Breast epithelium (tissue), 4 donors: ENCODE measurements at places on chromosomes 16 and 17. TPM values are rescaled to one million over a fixed set of nuclear protein-coding genes. Genes with fewer than 3 reads are reported as not detected.

The PRDM7 gene
- not detected for total RNA-seq

The KRTAP2-2 gene
- total RNA-seq, result not detected

The KRT24 gene
- not detected for total RNA-seq

The CCL17 gene
- total RNA-seq, result not detected

The VPS4A gene
- total RNA-seq, result 31.3 TPM

The KRT28 gene
- not detected for total RNA-seq

The SNRNP25 gene
- 17.9 TPM for total RNA-seq

The VPS35 gene
- 66.9 TPM for total RNA-seq

The NARF gene
- total RNA-seq, result 59.5 TPM

The TNFRSF13B gene
- total RNA-seq, result 2.9 TPM

The ZNF668 gene
- total RNA-seq, result 8.8 TPM

The IGF2BP1 gene
- total RNA-seq, result not detected

The SPATA32 gene
- total RNA-seq, result not detected

GRCh38 chr16:81651758-81652718 is 127.1 kb upstream of the PLCG2 start:
- no peak overlapping the region for H3K27ac ChIP-seq
- H3K36me3 ChIP-seq, result no peaks in the 10 kb centered on the region
- no peak for DNase-seq
- H3K4me1 ChIP-seq, result no peaks in the 10 kb centered on the region
- no peak overlapping the region for H3K4me3 ChIP-seq

DNA sequence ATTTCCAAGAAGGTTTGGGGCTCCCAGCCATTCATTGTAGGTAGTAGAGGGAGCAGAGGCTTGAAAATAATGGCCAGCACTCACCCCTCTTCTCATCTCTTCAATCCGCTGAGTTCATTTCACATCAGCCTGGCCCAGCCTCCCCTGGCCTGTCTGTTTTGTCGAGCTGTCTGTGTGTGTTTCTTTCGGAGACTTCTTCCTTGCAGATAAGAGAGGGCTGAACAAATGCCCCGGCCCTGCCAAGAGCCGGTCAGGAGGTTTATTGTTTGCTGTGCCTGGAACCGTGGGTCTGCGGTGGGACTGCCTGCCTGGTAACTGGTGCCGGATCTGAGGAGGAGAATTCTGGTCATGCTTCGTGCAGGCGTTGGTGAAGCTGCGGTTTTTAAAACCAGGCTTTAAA is 3.4 kb downstream of the VPS4A start:
- no peaks in the 10 kb centered on the region for H3K4me1 ChIP-seq
- DNase-seq, result no peak
- H3K27me3 ChIP-seq, result no peaks in the 10 kb centered on the region
- H3K4me3 ChIP-seq, result no peak overlapping the region

GRCh38 chr17:77459018-77459755 is 318.4 kb downstream of the SEC14L1 start:
- peaks cover 15% of the 10 kb centered on the region for H3K4me1 ChIP-seq
- no peak overlapping the region for H3K4me3 ChIP-seq
- H3K36me3 ChIP-seq, result no peaks in the 10 kb centered on the region
- peak overlapping the region; percentile 95 for H3K27ac ChIP-seq
- DNase-seq, result no peak

DNA sequence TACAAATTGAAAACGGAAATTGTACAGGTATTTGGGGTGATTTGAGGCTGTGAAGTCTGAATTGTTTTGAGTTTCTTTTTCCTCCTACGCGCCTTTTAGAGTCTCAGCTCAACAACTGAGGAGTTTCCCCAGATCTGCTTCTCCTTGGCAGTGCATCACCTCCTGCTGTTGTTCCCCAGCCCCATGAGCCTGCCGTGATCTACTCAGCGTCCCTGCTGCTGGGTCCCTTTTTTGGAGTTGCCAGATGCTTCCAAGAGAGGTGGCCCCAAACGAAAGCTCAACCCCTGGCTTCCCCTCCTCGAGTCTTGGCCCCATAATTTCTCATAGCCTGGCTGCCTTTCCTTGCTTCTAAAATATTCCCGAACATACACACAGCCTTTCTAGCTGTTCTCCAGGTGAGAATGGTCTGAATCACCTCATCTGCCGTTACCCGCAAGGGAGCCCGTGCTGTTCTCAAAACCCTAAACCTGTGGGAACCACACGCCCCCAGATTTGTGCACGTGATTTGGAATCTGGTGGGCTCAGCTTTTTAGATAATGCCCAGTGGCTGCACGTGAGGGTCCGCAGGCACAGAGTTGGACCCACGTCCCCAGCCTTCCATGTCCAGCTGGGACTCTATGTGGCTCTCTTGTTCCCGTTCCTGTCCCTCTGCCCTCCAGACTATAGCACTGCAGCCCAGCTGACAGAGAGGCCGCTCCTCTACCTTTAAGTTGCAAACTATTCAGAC is 179.1 kb upstream of the CHMP6 start:
- no peak overlapping the region for H3K4me3 ChIP-seq
- no peak overlapping the region for H3K27ac ChIP-seq
- no peaks in the 10 kb centered on the region for H3K36me3 ChIP-seq
- no peaks in the 10 kb centered on the region for H3K27me3 ChIP-seq
- no peak for DNase-seq

DNA sequence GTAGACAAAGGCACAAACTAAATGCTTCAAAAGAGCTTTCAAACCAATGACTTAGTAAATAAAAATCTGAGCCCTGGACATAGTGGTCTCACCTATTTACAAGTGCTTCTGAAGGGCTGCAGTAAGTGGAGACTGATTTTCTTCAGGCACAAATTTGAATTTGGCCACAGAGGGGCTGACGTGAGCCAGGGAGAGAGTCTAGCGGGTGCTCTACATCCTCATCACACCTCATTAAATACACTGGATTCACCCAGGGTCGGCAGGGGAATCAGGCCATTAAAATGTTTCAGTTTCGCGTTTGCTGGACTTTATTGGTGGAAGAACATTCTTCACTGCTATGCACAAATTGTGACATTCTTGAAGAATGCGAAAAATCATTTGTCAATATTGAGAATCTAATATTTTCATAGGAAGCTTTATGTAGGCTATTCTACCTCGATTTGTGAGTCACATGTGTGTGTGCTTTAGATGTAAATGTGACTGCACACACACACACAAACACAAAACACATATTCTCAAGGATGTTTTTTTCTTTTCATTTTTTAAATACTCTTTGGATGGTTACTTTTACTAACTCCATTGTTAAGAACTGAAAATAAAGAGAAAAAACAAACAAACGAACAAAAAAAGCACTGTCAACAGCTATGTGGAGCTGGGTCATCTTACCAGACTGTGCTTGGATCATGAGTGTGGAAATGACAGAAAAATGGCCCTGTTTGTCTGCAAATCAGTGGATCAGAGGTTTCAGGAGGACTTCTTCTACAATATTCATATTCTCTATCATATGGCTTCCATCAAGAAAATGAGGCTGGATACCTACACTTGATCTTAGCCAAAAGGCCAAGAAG is 58.9 kb downstream of the CDH11 start:
- no peaks in the 10 kb centered on the region for H3K27me3 ChIP-seq
- no peaks in the 10 kb centered on the region for H3K36me3 ChIP-seq
- no peak for DNase-seq
- H3K4me1 ChIP-seq, result no peaks in the 10 kb centered on the region
- no peak overlapping the region for H3K27ac ChIP-seq
- H3K4me3 ChIP-seq, result no peak overlapping the region

GRCh38 chr17:31134576-31134975 is 39.8 kb downstream of the NF1 start:
- DNase-seq, result no peak
- no peak overlapping the region for H3K27ac ChIP-seq
- H3K4me1 ChIP-seq, result no peaks in the 10 kb centered on the region

- H3K36me3 ChIP-seq, result no peaks in the 10 kb centered on the region
- peaks cover 10% of the 10 kb centered on the region for H3K27me3 ChIP-seq
- H3K4me3 ChIP-seq, result no peak overlapping the region
- DNase-seq, result no peak
- peaks cover 12% of the 10 kb centered on the region for H3K4me1 ChIP-seq
Measured at GRCh38 chr16:67656344-67657016, 3.6 kb downstream of the ACD start.

GRCh38 chr17:50150354-50151040 is at the start of gene PPP1R9B:
TSS of gene PPP1R9B (minus strand) at chr17:50150677. CDS start at chr17:50150513, 164 bp downstream.
- DNase-seq, result no peak
- H3K27ac ChIP-seq, result peak within 1 kb of the TSS; percentile 88
- peak within 1 kb of the TSS; percentile 81 for H3K4me3 ChIP-seq

DNA sequence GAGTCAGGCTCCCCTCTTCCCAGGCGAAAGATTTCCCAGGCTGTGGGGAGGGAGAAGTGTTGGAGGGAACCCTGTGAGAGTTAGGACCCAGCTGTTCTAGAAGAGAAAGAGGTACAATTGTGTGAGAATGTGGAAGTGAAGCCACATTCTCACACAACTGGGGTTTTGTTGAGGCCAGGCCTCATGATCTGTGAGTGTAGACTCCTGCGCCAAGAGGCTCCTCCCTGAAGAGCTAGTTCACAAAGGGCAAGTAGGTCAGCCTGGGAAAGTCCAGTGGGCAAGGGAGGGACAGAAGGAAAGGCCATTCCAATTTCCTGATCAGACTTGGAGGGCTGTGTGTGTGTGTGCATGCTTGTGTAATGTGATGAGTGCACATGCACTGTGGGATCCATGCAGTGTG is 15.2 kb downstream of the CD300LF start:
- no peak overlapping the region for H3K27ac ChIP-seq
- H3K4me3 ChIP-seq, result no peak overlapping the region
- DNase-seq, result no peak
- H3K4me1 ChIP-seq, result no peaks in the 10 kb centered on the region
- peaks cover 13% of the 10 kb centered on the region for H3K27me3 ChIP-seq

DNA sequence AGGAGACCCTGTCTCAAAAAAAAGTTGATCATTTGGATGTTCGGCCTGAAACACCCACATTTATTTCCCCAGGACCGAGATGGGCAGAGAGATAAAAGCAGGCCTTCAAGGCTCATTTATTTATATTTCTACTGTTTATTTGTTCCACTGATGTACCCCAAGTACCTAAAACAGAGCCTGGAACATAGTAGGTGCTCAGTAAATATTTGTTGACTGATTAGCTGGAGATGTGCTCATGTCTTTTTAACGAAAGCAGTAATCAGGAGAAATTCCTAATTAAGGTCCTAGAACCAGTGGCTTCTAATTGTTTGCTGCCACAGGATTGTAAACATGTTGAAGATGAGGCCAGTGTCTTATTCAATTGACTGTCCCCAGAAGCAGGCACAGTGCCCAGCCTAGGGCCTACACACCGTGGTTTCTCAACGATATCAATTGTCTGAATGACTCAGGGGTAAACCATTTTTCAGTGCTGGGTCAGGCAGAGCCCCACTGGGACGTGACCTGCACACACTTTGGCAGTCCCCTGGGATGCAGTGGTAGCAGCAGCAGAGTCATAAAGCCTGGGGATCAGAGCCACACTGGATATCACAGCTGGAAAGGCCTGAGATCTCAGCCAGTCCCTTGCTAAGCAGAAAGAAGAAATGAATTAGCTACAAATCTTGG is 34.8 kb downstream of the SOST start:
- H3K4me3 ChIP-seq, result no peak overlapping the region
- no peaks in the 10 kb centered on the region for H3K36me3 ChIP-seq
- H3K4me1 ChIP-seq, result no peaks in the 10 kb centered on the region
- no peak overlapping the region for H3K27ac ChIP-seq
- no peak for DNase-seq

DNA sequence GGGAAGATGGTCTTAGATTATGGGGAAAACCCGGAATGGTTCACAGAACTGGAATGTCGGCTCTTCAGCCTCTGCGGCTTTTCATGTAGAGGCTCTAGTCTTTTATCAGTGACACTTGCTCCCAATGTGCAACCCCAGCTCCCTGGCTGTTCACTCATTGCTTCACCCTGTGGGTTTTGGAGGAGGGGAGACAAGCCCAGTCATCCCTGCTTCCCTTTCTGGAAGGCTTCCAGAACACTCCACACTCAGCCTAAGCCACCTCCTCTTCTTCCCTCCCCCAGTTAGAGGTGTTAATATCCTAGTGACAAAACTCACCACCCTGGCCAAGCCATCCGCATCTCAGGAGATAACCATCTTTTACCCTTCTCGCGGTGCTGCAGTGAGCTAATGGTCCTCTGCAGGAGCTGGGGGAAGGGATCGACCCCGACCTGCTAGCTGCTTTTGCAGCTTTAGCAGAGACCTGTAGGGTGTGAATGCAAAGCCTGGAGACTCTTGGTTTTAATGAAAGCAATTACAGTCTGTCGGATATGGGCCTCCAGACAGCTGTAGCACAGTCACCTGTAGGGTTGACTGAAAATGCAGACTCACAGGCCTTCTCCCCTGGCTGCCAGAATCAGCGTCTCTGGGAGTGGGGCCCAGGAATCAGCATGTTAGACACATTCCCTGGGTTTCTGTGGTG is 24.3 kb upstream of the LASP1NB start:
- H3K4me3 ChIP-seq, result no peak overlapping the region
- no peak for DNase-seq
- H3K27me3 ChIP-seq, result no peaks in the 10 kb centered on the region
- H3K27ac ChIP-seq, result peak overlapping the region; percentile 62

- DNase-seq, result no peak
- H3K4me1 ChIP-seq, result no peaks in the 10 kb centered on the region
- H3K27me3 ChIP-seq, result peaks cover 3% of the 10 kb centered on the region
- no peaks in the 10 kb centered on the region for H3K36me3 ChIP-seq
- H3K4me3 ChIP-seq, result no peak overlapping the region
- no peak overlapping the region for H3K27ac ChIP-seq
Measured at GRCh38 chr16:24282141-24282540, 26.0 kb downstream of the CACNG3 start.

GRCh38 chr17:2170023-2170422 is 115.1 kb downstream of the HIC1 start:
- no peak overlapping the region for H3K27ac ChIP-seq
- DNase-seq, result no peak
- H3K36me3 ChIP-seq, result no peaks in the 10 kb centered on the region
- H3K27me3 ChIP-seq, result no peaks in the 10 kb centered on the region
- H3K4me3 ChIP-seq, result no peak overlapping the region

GRCh38 chr16:70682239-70683145 is 3.4 kb downstream of the MTSS2 start:
- peak overlapping the region; percentile 93 for H3K27ac ChIP-seq
- H3K36me3 ChIP-seq, result no peaks in the 10 kb centered on the region
- peaks cover 20% of the 10 kb centered on the region for H3K4me1 ChIP-seq
- H3K27me3 ChIP-seq, result no peaks in the 10 kb centered on the region
- H3K4me3 ChIP-seq, result peak overlapping the region; percentile 54
- no peak for DNase-seq

- no peak overlapping the region for H3K27ac ChIP-seq
- H3K27me3 ChIP-seq, result no peaks in the 10 kb centered on the region
- no peaks in the 10 kb centered on the region for H3K36me3 ChIP-seq
- no peak for DNase-seq
Measured at GRCh38 chr17:39742856-39743436, 5.2 kb downstream of the GRB7 start.

DNA sequence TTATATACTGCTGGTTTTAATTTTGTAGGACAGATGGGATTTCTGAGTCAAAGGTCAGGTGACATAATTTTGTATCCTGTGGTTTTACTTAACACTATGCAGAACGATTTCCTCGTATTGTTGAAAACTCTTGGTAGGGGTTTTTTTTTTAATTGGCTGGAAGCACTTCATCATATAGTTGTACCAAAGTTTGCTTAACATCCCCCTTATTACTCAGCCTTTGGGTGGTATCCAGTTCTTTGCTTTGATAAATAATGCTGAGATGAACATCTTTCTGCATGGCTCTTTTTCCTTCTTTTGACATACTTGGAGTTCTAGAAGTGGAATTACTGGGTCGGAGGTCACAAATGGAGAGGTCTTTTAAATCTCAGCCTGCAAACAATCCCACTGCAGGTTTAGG is 419.1 kb downstream of the MAF start:
- DNase-seq, result no peak
- no peaks in the 10 kb centered on the region for H3K27me3 ChIP-seq
- no peak overlapping the region for H3K27ac ChIP-seq
